ENCODE measurements at places on chromosomes 7 and 10.

- DNase-seq, result no peak
These were observed 1241.7 kb downstream of the GATA3 start for GRCh38 chr10:9296190-9296589.

- DNase-seq, result no peak
These were observed 68.3 kb downstream of the ITGB1 start for GRCh38 chr10:32889631-32890212.

GRCh38 chr7:43439631-43440401, 143.1 kb upstream of the STK17A start:
- DNase-seq, result no peak

DNA sequence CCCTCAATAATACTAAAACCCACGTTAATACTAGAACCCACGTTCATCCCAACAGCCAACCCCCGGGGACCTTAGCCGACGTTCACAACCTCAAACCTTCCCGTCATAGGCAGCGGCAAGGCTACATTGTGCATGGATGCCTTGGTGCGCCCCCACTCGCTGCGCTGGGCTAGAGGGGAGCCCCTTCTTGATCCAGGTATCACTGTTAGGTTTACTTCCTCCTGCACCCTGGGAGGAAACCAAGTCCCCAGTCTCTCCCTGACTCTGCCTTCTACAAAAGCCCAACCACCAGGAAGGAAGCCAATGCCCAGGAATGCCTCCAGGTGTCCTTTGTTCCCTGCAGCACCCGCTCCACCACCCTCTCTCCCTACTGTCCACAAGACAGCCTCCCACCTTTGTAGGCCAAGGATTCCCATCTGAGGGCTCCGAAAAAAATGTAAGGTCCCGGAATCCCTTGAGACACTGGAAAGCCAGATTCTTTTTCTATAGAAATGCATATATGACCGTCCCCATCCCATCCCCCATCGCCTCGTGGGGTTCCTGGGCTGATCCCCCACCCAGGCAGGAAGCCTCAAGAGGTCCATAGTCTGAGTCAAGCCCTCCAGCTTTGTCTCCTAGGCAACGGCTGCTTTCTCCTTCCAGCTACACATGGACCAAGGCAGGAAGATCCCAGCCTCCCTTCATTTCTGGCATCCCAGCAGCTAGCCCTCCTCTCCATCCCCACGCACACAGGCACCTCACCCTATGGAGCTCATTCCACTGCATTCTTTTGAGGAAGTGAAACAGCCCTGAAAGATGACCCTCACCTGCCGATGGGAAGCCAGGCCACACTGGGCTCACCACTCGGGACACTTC, 25.2 kb downstream of the CTBP2 start:
- DNase-seq, result no peak

Measured in non-pigmented ciliary epithelial cell (primary cell).